ENCODE measurements at places on chromosomes 3 and 15. TPM values are rescaled to one million over a fixed set of nuclear protein-coding genes. Genes with fewer than 3 reads are reported as not detected.

The SLC6A1 gene
- not detected for total RNA-seq

The CERS3 gene
- total RNA-seq = not detected

The RASL12 gene
- total RNA-seq = 6.6 TPM

The PLCB2 gene
- total RNA-seq = 0.73 TPM

The ARGFX gene
- total RNA-seq = not detected

The MEGF11 gene
- total RNA-seq = not detected

The INSYN1 gene
- 0.73 TPM for total RNA-seq

The AGTR1 gene
- total RNA-seq = 2.7 TPM

The CDC25A gene
- 18.6 TPM for total RNA-seq

The GP9 gene
- total RNA-seq = not detected

The CHRFAM7A gene
- total RNA-seq = not detected

The CD86 gene
- total RNA-seq = not detected

The CPLX3 gene
- not detected for total RNA-seq

The GP5 gene
- total RNA-seq = under 0.01 TPM

The HYAL1 gene
- 3.7 TPM for total RNA-seq

The LNP1 gene
- total RNA-seq = 4.3 TPM

The IL5RA gene
- total RNA-seq = not detected

The TMEM108 gene
- total RNA-seq = not detected

The CYP1A1 gene
- 0.37 TPM for total RNA-seq

The NCKIPSD gene
- total RNA-seq = 18.0 TPM

The SLC25A26 gene
- total RNA-seq = 16.9 TPM

The GMPPB gene
- 16.2 TPM for total RNA-seq

The SERPINI2 gene
- not detected for total RNA-seq

The SCG3 gene
- total RNA-seq = not detected

The CHST2 gene
- 73.1 TPM for total RNA-seq

The ZKSCAN7 gene
- 5.5 TPM for total RNA-seq

The FETUB gene
- total RNA-seq = not detected

The SPG21 gene
- total RNA-seq = 97.7 TPM

The ARL14 gene
- total RNA-seq = not detected

The GPR27 gene
- total RNA-seq = under 0.01 TPM

The MESP1 gene
- total RNA-seq = not detected

The FAM81A gene
- 3.3 TPM for total RNA-seq

The OSBPL10 gene
- 11.1 TPM for total RNA-seq

The RBPMS2 gene
- under 0.01 TPM for total RNA-seq

The IGSF11 gene
- total RNA-seq = not detected

The HSPBAP1 gene
- total RNA-seq = 4.8 TPM

The ASB14 gene
- not detected for total RNA-seq

The ZMYND10 gene
- total RNA-seq = 0.20 TPM

The DLL4 gene
- not detected for total RNA-seq

The KBTBD12 gene
- not detected for total RNA-seq

The CLDN11 gene
- total RNA-seq = 792 TPM

The FBXL2 gene
- total RNA-seq = 6.6 TPM

The TRIM71 gene
- not detected for total RNA-seq

The GREM1 gene
- total RNA-seq = 2.2 TPM

The KY gene
- total RNA-seq = 0.73 TPM

The MYEF2 gene
- 0.37 TPM for total RNA-seq

The ILDR1 gene
- not detected for total RNA-seq

The SLC22A14 gene
- 1.5 TPM for total RNA-seq

The LMCD1 gene
- 19.1 TPM for total RNA-seq

The WDR93 gene
- total RNA-seq = not detected

The CP gene
- 0.73 TPM for total RNA-seq

The MCF2L2 gene
- total RNA-seq = 1.6 TPM

The LYZL4 gene
- total RNA-seq = not detected

The SST gene
- not detected for total RNA-seq

Measured in subcutaneous preadipocyte (primary cell).